Ecto neural progenitor cell (in vitro differentiated cells): ENCODE measurements at places on chromosomes 2 and 18.

DNA sequence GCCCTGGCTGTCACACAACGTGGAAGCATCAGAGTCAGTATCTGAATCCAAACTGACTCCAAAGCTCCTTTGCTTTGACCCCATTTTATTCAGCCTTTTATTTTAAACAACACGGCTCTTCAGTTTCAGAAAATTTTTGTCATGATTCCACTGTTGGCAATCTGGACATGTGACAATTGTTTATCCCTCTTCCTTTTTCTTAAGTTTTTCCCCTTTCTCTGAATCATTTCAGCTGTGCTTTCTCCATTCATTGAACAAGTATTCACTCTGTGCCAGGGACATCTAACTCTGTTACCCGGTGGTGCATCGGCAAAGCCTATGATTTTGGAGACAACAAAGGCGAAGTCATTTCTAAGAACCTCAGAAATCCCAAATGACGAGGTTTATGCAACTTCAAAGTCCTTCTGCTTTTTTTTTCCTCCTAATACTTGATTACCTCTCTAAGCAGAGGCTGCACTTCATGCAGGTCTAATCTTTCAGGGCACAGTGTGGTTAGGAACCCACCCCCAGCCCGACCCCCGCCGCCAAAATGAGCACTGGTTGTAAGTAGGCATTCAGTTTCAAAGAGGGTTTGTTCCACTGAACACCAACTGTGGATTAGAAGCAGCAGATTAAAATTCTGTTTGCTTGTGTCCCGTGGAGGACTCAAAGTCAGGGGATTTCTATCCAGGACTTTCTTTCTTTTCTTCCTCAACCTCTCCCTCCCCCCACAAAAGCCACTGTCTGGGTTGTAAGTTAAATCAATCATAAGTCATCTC is 18.6 kb downstream of the ST6GAL2 start:
- peak; percentile 60 for DNase-seq

- no peak for DNase-seq
These were observed 302.4 kb downstream of the CLIP4 start for GRCh38 chr2:29417630-29418029.

DNA sequence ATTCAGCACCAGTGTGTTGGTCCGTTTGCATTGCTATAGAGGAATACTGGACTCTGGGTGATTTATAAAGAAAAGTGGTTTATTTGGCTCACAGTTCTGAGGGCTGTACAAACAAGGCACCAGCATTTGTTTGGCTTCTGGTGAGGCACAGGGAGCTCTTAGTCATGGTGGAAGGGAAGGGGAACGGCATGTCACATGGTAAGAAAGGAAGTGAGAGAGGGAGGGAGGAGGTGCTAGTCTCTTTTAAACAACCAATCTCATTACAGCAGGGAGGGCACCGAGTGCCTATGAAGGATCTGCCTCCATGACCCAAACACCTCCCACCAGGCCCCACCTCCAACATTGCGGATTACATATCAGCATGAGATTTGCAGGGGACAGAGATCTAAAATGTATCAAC is 143.9 kb upstream of the DLX2 start:
- DNase-seq, result no peak

- DNase-seq, result no peak
These were observed 63.3 kb downstream of the RPIA start for GRCh38 chr2:88754585-88755320.

DNA sequence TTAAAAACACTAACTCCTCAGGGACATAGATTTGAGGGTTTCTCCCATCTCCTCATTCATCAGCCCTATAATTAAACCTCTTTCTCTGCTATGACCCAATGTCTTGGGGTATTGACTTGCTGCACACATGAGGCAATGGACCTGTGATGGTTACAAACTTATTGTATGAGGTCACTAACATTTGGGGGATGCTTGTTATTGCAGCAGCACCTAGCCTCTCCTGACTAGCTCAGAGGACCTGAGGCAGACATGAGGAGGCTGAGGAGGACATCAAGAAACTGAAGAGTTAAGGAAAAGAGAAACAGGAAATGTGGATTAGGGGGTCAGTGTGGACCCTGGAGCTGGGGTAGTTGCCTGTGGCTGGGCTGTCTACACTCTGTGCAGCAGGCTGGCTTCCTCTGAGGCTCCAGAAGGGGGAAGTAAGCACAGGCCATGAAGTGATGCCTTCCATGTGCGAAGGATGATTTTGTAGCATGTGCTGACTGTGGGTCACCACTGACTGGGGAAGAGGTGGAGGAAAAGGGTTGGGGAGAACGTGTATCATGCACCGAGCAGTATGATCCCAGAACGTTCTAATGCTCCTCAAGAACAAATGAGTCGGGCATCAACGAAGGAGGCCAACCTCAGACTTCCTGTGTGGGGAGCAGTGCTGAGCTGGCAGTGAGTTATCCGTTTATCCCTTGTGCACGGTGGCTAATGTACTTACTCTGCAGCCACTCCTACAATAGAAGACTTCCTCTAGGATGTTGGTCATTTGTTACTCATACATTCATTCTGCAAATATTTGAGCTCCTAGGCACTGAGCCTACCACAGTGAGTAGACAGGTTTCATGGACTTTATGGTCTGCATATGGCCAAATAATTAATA is 42.1 kb upstream of the RFX8 start:
- no peak for DNase-seq

- DNase-seq, result no peak
These were observed 36.9 kb downstream of the REEP1 start for GRCh38 chr2:86300496-86300895.

GRCh38 chr2:176873403-176873802 is 339.2 kb upstream of the HNRNPA3 start:
- DNase-seq, result no peak

GRCh38 chr18:48545757-48546321 is 7.0 kb downstream of the CTIF start:
- DNase-seq, result peak; percentile 89

GRCh38 chr18:79872527-79873444 is 75.0 kb downstream of the KCNG2 start:
- peak; percentile 39 for DNase-seq

GRCh38 chr2:205220559-205220958 is 461.7 kb upstream of the NRP2 start:
- no peak for DNase-seq

DNA sequence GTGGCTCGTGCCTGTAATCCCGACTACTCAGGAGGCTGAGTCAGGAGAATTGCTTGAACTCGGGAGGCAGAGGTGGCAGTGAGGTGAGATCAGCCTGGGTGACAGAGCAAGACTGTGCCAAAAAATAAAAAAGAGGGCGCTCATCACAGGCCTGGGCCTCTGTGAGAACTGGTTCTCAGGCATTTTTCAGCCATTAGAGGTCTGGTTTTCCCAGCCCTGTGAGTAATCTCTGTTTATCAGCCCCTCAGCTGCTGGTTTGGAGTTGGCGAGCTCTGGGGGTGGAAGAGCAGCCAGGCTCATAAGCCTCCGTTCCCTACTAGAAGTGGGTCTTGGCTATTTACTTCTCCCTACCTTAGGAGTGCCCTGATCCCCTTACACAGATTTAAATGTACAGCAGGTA is 53.1 kb downstream of the CHRNA1 start:
- DNase-seq, result no peak

DNA sequence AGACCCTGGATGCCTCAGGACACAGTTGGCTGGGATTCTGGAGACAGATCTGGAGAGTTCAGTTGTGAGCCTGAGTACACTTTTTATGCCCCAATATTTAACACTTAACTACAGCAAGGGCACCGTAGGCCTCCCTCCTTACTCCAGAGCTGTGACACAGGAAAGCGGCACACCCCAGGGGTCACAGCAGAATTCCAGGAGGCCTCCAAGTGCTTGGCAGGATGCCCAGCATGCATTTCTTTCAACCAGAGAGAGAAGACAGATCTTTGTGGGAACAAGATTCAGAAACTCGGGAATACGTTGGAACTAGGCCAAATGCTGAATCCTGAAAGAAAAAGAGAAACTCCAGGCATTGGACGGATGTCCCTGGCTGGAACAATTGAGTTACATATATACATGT is 199.2 kb upstream of the NT5C1B start:
- DNase-seq, result no peak

- no peak for DNase-seq
These were observed 215.1 kb upstream of the CYP26B1 start for GRCh38 chr2:72362733-72363132.

DNA sequence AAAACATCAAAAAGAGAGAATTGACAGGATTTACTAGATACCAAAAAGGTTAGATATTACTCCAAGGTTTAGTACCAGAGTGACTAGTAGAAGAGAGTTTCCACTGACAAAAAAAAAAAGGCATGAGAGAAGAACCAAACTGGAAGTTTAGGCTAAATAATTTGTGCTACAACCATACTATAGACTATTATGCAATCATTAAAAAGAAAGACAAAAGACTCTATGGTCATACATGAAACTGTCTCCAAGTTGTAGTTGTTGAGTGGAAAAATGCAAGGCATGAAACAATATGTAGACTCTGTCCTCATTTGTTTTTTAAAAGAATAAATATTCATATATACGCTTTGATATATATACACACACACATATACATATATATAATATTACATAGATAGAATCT is 1.7 kb upstream of the EXOC6B start:
- DNase-seq, result no peak
